ENCODE measurements at places on chromosomes 4 and X. TPM values are rescaled to one million over a fixed set of nuclear protein-coding genes. Genes with fewer than 3 reads are reported as not detected.

- no peaks in the 10 kb centered on the region for H3K4me1 ChIP-seq
- H3K27ac ChIP-seq, result peak overlapping the region; percentile 42
- no peak overlapping the region for H3K4me3 ChIP-seq
- H3K36me3 ChIP-seq, result no peaks in the 10 kb centered on the region
- DNase-seq, result no peak
Observed at GRCh38 chrX:134933248-134933647, 57.5 kb upstream of the SMIM10 start.

- H3K4me3 ChIP-seq, result no peak overlapping the region
- no peaks in the 10 kb centered on the region for H3K27me3 ChIP-seq
- no peaks in the 10 kb centered on the region for H3K4me1 ChIP-seq
- no peak for DNase-seq
- no peak overlapping the region for H3K27ac ChIP-seq
Observed at GRCh38 chr4:182975806-182976205, 58.6 kb upstream of the DCTD start.

DNA sequence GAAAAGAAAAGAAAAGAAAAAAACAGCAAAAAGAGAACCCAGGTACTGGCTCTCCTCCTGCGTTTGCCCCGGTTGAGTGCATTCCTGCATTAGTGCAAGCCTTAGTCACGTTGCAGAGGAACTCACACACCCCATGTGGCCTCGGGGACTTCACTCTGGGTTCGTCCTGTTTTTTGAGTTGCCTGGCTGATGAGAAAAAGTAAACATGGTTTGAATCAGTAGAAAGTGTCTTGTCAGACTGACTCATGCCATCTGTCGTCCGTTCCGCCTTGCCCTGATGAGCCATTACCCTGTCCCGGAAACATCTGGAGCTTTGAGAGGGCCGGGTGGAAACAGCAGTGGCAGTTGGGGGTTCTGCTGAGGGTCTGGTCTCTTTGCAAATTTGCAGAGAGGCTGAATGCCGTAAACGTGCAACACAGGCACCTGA lies 16.3 kb downstream of the CD99 start:
- H3K4me1 ChIP-seq, result peaks cover 97% of the 10 kb centered on the region
- no peaks in the 10 kb centered on the region for H3K36me3 ChIP-seq
- no peak overlapping the region for H3K4me3 ChIP-seq

GRCh38 chr4:5217421-5217820 lies 166.1 kb downstream of the STK32B start:
- no peaks in the 10 kb centered on the region for H3K4me1 ChIP-seq
- no peak for DNase-seq
- no peaks in the 10 kb centered on the region for H3K27me3 ChIP-seq

GRCh38 chr4:135277068-135277979 lies 1075.7 kb upstream of the PABPC4L start:
- H3K27me3 ChIP-seq, result no peaks in the 10 kb centered on the region
- no peaks in the 10 kb centered on the region for H3K4me1 ChIP-seq
- no peak overlapping the region for H3K4me3 ChIP-seq
- no peaks in the 10 kb centered on the region for H3K36me3 ChIP-seq

- H3K4me1 ChIP-seq, result no peaks in the 10 kb centered on the region
- DNase-seq, result no peak
- no peak overlapping the region for H3K4me3 ChIP-seq
- no peak overlapping the region for H3K27ac ChIP-seq
- no peaks in the 10 kb centered on the region for H3K27me3 ChIP-seq
- peaks cover 14% of the 10 kb centered on the region for H3K36me3 ChIP-seq
Observed at GRCh38 chrX:30833896-30834295, 55.2 kb downstream of the TAB3 start.

- no peak for DNase-seq
- no peaks in the 10 kb centered on the region for H3K4me1 ChIP-seq
- H3K36me3 ChIP-seq, result no peaks in the 10 kb centered on the region
- no peak overlapping the region for H3K27ac ChIP-seq
- H3K27me3 ChIP-seq, result no peaks in the 10 kb centered on the region
Observed at GRCh38 chr4:39390603-39391002, 16.1 kb upstream of the KLB start.

DNA sequence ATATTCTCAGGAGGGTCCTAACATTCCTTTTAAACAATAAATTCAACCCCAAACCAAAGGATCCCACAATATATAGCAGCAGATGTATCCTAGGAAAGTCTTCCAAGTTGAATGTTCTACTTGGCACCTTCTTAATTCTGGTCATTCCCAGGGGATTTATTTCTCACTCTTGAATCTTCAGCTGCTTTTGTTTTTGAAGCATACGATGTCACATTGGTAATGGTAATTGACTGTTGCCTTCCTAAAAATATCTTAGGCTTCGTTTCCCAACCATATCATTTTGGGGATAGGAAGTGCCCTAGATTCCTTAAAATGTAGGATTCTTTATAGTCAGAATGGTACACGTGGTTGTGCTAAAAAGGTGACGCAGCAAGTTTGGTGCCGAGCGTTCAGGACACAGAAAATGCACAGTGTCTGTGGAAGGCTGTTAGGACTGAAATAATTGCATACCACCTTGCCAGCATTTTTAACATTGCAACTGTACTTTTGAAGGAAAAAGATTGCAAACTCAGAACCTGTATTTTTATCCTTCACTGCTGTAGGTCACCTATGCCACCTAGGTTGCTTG lies 8.1 kb downstream of the SNX25 start:
- H3K36me3 ChIP-seq, result no peaks in the 10 kb centered on the region
- peak overlapping the region; percentile 73 for H3K27ac ChIP-seq
- peaks cover 57% of the 10 kb centered on the region for H3K4me1 ChIP-seq
- H3K27me3 ChIP-seq, result no peaks in the 10 kb centered on the region
- DNase-seq, result no peak
- no peak overlapping the region for H3K4me3 ChIP-seq

- H3K4me1 ChIP-seq, result no peaks in the 10 kb centered on the region
- H3K27ac ChIP-seq, result no peak overlapping the region
- H3K27me3 ChIP-seq, result no peaks in the 10 kb centered on the region
- no peak overlapping the region for H3K4me3 ChIP-seq
Observed at GRCh38 chrX:148784137-148784536, 283.7 kb downstream of the AFF2 start.

DNA sequence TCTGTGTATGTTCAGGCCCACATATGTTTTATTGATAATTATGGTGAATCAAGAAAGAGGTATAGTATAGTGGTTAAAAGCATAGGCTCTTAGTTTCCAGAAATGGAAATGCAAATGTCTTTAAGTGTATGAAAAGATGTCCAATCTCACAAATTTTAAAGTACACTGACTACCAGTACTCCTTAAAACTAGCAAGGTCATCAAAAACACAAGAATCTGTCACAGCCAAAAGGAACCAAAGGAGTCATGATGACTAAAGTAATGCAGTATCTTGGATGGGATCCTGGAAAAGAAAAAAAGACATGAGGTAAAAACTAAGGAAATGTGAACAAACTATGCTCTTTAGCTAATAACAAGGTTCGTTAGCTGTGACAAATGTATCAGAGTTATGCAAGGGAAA lies 661 bp upstream of the RBM41 start:
- H3K27me3 ChIP-seq, result no peaks in the 10 kb centered on the region
- H3K4me3 ChIP-seq, result peak overlapping the region; percentile 66
- no peaks in the 10 kb centered on the region for H3K4me1 ChIP-seq
- DNase-seq, result no peak
- peaks cover 12% of the 10 kb centered on the region for H3K36me3 ChIP-seq

DNA sequence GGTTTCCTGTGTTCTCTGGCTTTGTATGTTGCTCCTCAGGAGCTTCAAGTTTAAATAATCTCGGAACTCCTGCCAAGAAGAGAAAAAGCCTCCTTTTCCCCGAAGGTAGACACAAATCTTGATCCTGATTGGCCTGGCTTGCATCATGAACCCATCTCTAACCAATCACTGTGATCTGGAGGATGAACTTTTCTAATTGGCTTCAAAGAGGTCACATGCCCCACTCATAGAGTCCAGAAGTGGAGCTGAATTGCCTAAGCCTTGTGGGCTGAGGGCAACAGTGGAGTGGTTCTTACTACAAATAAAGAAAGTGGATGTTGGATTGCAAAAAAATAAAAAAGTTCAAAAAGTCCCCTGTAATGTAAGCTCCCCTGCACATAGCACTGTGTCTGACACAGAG lies 245.9 kb downstream of the MID1IP1 start:
- no peaks in the 10 kb centered on the region for H3K4me1 ChIP-seq
- H3K4me3 ChIP-seq, result no peak overlapping the region
- H3K36me3 ChIP-seq, result no peaks in the 10 kb centered on the region

DNA sequence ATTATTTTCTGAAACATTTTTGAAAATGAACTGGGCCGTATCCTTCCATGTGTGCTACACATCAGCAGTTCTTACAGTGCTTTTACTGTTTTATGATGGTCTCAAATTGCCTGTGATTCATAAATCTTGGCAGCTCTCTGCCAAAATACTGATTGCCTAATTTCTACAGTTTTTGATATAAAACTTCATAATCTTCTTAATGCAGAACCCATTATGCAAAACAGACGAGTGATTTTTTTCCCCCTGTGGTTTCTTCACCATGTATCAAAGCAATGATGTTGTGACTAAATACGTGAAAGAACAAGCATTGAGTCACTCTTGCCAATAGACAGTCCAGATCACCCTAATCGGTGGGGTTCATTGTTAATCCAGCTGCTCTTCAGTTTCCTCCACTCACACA lies 156.4 kb upstream of the WDR1 start:
- no peaks in the 10 kb centered on the region for H3K27me3 ChIP-seq
- H3K27ac ChIP-seq, result no peak overlapping the region
- H3K36me3 ChIP-seq, result no peaks in the 10 kb centered on the region
- H3K4me1 ChIP-seq, result no peaks in the 10 kb centered on the region
- no peak overlapping the region for H3K4me3 ChIP-seq
- DNase-seq, result no peak

DNA sequence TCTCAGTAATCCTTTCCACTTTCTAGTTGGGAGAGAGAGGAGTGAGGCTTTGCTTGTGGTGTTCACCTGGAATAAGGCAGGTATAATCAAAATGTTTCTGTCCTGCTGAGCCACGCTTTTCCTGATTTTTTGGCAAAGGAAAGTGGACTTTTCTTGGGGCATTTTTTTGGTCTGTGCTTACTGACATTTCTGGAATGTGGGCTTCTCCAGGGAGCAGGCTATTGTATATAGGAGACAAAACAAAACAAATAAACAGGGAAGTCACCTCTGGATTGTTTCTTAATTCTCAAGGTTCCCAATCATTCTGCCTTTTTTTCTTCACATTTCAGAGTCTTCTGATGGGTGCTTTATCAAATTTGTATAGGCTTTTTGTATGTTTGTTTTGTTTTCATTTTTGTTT lies 25.7 kb upstream of the RP2 start:
- no peaks in the 10 kb centered on the region for H3K4me1 ChIP-seq
- no peaks in the 10 kb centered on the region for H3K27me3 ChIP-seq
- DNase-seq, result no peak
- no peak overlapping the region for H3K4me3 ChIP-seq
- no peaks in the 10 kb centered on the region for H3K36me3 ChIP-seq
- H3K27ac ChIP-seq, result no peak overlapping the region

DNA sequence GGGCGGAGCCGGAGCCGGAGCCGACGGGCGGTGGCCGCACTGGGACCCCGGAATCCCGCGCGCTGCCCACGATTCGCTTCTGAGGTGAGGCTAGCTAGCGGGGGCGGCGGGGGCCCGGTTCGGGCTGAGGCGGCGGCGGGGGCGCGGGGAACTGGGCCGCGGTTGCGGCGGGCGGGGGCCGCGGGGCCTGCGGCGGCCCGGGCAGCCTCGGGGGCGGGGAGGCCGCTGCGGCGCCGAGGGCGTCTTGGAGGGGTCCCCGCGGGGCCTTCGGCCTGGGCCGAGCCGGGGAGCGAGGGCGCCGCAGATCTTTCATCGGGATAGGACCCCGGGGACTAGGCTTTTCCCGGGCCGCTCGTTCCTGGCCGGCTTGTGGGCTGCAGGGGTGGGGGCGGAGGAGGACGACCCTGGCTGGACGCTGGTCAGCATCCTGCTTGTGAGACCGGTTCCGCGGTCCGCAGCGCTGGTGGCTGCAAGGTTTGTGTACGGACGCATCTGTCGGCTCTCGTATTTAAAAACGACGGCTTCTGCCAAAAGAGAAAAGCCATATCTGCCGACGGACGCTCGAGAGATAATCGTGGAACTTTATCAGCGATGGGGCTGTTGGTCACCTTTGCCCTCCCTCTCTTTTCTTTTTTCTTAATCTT lies 419 bp downstream of the ADD1 start:
- H3K4me3 ChIP-seq, result peak overlapping the region; percentile 93
- H3K27ac ChIP-seq, result peak overlapping the region; percentile 99
- no peaks in the 10 kb centered on the region for H3K27me3 ChIP-seq
- peak; percentile 82 for DNase-seq
- no peaks in the 10 kb centered on the region for H3K36me3 ChIP-seq

- DNase-seq, result no peak
- no peaks in the 10 kb centered on the region for H3K36me3 ChIP-seq
- no peaks in the 10 kb centered on the region for H3K4me1 ChIP-seq
Observed at GRCh38 chrX:13411496-13412207, 91.8 kb upstream of the ATXN3L start.

GRCh38 chr4:184506527-184507121 lies 32.3 kb upstream of the IRF2 start:
- no peak overlapping the region for H3K27ac ChIP-seq
- DNase-seq, result no peak
- H3K4me3 ChIP-seq, result no peak overlapping the region

- H3K4me3 ChIP-seq, result no peak overlapping the region
- H3K4me1 ChIP-seq, result no peaks in the 10 kb centered on the region
- H3K27ac ChIP-seq, result no peak overlapping the region
- no peak for DNase-seq
Observed at GRCh38 chrX:44223150-44223549, 120.3 kb downstream of the EFHC2 start.

GRCh38 chr4:25984796-25985195 lies 70.8 kb downstream of the SMIM20 start:
- no peaks in the 10 kb centered on the region for H3K4me1 ChIP-seq
- no peaks in the 10 kb centered on the region for H3K36me3 ChIP-seq
- H3K27ac ChIP-seq, result no peak overlapping the region
- no peak overlapping the region for H3K4me3 ChIP-seq

The TMEM154 gene
- total RNA-seq, result 0.82 TPM

The GLRB gene
- 3.2 TPM for total RNA-seq

The AMER1 gene
- 6.9 TPM for total RNA-seq

The ARMCX6 gene
- total RNA-seq, result 13.7 TPM

The CACNA1F gene
- total RNA-seq, result 0.14 TPM

The ZIC3 gene
- not detected for total RNA-seq

The MAGEC3 gene
- not detected for total RNA-seq

The IL9R gene
- total RNA-seq, result not detected

The SRPX2 gene
- 18.7 TPM for total RNA-seq

The PPP1R2C gene
- not detected for total RNA-seq

The SATL1 gene
- total RNA-seq, result not detected

The YY2 gene
- 4.2 TPM for total RNA-seq
